ENCODE measurements at places on chromosomes 12 and 14. TPM values are rescaled to one million over a fixed set of nuclear protein-coding genes. Genes with fewer than 3 reads are reported as not detected.

- DNase-seq: no peak
Measured at GRCh38 chr12:43011383-43011926, 421.9 kb upstream of the PRICKLE1 start.

GRCh38 chr14:102055181-102055901 is 31.5 kb downstream of the HSP90AA1 start:
- no peak for DNase-seq

- no peak for DNase-seq
Measured at GRCh38 chr12:71782017-71782416, 27.4 kb downstream of the RAB21 start.

The SALL2 gene
- 0.13 TPM for total RNA-seq

The DBX2 gene
- not detected for total RNA-seq

All from dermis microvascular lymphatic vessel endothelial cell (primary cell).